Renal cortex interstitium (tissue), 15 donors: ENCODE measurements at places on chromosomes 3 and 15. TPM values are rescaled to one million over a fixed set of nuclear protein-coding genes. Genes with fewer than 3 reads are reported as not detected.

LRRC34 gene
- 18.8 TPM for polyA plus RNA-seq

DNA sequence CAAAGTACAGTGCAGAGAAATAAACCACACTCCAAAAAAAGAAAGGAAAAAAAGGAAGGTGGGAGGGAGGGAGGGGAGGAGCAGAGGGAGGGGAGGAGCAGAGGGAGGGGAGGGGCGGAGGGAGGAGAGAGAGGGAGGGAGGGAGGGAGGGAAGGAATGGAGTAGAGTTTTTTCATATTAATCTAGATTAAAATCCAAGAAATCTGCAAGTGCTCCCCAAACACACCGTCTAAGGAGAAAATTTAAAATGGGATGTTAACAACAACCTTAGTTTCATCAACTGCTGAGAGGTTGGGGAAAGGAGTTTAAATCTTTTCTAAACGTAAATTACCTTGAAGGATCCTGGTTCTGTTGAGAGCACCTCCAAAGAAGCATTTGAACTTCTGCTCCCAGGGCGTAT lies 6.6 kb downstream of the FSIP1 start:
- no peak for DNase-seq

GRCh38 chr3:14906355-14906971 lies 40.9 kb upstream of the NR2C2 start:
- DNase-seq: no peak

- DNase-seq: peak; percentile 50
These were observed 107.8 kb downstream of the MYRIP start for GRCh38 chr3:39917065-39917773.

NR1I2 gene
- polyA plus RNA-seq: 0.66 TPM

PPP1R2 gene
- 65.4 TPM for polyA plus RNA-seq

- DNase-seq: no peak
These were observed 231.4 kb upstream of the WNT5A start for GRCh38 chr3:55718521-55718921.

GRCh38 chr3:171806200-171807128 lies 3.8 kb downstream of the PLD1 start:
- DNase-seq: no peak

DNA sequence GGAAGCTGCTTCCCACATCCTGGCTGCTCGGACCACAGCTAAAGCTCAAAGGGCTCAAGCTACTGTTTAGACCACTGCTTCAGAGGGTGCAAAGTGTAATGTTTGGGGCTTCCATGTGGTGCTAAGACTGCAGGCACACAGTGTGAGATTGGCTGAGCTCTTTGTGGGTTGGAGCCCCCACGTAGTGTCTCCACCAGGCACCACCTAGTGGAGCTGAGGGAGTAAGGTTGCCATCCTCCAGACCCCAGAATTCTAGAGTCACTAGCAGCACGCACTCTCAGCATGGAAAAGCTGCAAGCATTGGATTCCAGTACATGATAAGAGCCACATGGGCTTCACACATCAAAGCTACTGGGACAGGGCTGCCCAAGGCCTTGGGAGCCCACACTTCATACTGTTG lies 9.3 kb downstream of the MKRN3 start:
- DNase-seq: no peak

DNA sequence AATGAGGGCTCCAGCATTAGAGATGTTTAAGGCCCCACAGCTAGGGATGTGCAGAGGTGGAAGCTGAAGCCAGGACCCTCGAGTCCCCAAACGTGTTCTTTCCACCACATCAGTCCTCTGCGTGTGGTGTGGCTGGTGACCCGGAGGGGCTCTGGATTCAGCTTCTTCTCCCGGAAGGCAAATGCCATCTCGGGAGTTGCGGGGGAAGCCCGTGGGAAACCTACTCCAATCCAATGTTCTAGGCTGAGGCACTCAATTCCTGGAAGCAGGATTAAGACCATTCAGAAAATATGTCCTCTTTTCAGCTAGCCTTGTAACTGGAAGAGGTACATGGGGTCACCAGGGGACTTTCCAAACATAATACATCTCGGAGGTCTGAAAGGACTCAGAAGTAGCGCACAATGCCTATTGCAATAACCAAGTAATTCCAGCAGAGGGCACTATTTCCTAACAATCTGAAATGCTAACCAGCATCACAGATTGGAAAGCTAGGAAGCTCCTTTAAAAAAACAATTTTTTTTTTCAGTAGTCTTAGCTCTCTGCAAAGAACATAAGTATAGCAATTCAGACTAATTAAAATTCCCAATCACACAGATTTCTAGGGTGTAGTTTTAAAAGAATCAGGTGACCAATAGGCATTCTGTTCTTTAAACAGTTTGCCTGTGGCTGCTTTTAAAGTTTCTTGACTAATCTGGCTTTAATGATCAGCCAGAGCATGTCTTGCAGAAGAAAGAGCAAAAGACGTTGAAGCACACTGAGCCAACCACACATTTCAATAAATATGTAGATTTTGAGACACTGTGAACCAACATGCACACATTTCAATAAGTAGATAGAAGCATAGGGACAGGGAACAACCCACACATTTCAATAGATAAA lies 36.1 kb downstream of the BNC1 start:
- peak; percentile 63 for DNase-seq

GRCh38 chr3:36761779-36762178 lies 2.6 kb downstream of the DCLK3 start:
- no peak for DNase-seq

- no peak for DNase-seq
These were observed 1.5 kb downstream of the SATB1 start for GRCh38 chr3:18423401-18424212.

DNA sequence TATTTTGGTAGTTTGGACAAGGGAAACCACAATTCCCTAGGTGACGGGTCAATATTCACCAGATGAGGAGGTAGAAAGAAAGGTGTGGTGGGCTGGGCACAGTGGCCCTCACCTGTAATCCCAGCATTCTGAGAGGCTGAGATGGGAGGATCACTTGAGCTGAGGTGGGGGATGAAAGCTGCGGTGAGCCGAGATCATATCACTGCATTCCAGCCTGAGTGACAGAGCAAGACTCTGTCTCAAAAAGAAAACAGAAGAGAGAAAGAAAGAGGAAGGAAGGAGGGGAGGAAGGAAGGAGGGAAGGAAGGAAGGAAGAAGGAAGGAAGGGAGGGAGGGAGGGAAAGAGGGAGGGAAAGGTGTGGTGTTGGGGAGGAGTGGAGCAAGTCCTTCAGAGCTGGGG lies 56.1 kb upstream of the RNF7 start:
- DNase-seq: no peak

CHL1 gene
- polyA plus RNA-seq: 19.2 TPM

ILDR1 gene
- 9.3 TPM for polyA plus RNA-seq

- no peak for DNase-seq
These were observed 732.4 kb downstream of the CADM2 start for GRCh38 chr3:85691196-85691595.

ARGFX gene
- polyA plus RNA-seq: not detected

RTP1 gene
- polyA plus RNA-seq: not detected

- DNase-seq: no peak
These were observed 192.6 kb upstream of the LYSMD4 start for GRCh38 chr15:99925661-99926461.
